ENCODE measurements at places on chromosomes 11 and 22.

GRCh38 chr11:113199866-113200265 lies 114.5 kb upstream of the TTC12 start:
- no peak for DNase-seq

DNA sequence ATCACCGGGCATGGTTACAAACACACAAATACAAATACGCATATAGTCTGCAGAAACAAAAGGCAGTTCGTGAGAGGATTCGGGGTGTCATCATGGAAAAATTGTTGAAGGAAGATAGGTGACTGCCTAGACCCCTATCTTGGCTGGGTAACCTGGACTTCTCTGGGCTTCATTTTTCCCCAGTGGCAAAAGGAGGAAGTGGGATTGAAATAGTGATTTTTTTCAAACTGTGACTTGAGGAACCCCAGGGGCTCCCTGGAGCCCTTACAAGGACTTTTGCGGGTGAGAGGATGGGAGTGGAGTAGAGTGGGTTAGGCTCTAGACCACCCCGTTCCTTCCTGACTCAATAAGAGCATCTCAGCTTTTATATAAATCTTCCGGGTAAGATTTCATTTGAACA lies 1.0 kb upstream of the ELF5 start:
- no peak for DNase-seq

DNA sequence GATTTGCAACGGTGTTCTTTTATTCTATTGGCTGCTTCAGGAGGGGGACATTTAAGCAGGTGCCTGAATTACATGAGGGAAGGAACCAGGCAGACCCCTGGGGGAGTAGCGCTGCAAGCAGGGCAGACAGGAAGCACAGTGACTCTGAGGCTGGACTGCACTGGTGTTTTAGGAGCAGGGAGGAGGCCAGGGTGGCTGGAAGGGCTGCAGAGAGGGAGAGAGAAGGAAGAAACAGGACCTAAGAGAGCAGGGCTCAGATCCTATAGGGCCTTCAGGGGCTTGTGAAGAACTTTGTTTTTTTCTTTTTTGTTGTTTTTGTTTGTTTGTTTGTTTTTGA lies 62.5 kb upstream of the SORL1-AS1 start:
- no peak for DNase-seq

DNA sequence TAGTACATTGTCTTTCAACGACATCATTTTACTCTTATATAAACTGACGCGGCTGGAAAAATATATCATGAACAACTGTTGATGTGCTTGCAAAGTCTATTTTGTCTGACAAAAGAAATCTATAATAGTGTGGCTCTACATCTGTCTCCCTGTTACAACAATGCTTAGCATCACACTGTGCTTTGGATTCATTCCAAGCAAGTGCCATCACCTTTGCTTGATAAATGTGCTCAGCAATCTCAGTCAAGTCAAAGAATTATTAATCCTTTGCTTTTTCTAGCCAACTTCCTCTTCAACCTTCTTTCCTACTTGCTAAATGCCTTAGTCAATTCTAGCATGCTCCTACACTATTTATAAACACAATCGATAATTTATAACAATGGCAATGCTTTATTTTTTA lies 140.5 kb downstream of the FCHSD2 start:
- no peak for DNase-seq

DNA sequence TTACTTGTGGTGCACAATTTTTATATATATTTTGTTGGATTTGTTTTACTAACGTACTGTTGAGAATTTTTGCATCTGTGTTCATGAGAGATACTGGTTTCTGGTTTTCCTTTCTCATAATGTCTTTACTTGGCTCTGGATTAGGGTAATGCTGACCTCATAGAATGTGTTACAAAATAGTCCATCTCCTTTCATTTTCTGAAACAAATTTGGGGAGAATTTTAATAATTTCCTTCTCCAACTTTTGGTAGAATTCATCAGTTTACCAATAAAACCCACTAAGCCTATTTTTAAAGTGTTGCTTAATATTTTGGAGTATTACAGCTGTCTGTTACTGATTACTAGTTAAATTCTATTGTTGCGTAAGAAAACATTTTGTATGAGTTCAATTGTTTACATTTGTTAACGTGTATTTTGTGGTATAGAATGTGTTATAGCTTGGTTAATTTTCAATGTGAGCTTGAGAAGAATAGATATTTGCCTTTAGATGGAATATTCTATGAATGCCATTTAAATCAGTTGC lies 11.5 kb downstream of the TRIM22 start:
- DNase-seq: no peak

- DNase-seq: no peak
These were observed 165.1 kb upstream of the NCAM1 start for GRCh38 chr11:112795911-112796649.

GRCh38 chr22:22168190-22168940 lies 76.2 kb upstream of the VPREB1 start:
- no peak for DNase-seq

- DNase-seq: peak; percentile 1
These were observed 22.0 kb downstream of the TBRG1 start for GRCh38 chr11:124644426-124645280.

All from effector memory CD4-positive, alpha-beta T cell (primary cell).